Activated T-cell treated with anti-CD3 and anti-CD28 coated beads, Interleukin-2, amount 50 U/mL, for 72 hours (primary cell): ENCODE measurements at places on chromosomes 12 and 14. TPM values are rescaled to one million over a fixed set of nuclear protein-coding genes. Genes with fewer than 3 reads are reported as not detected.

Gene CLEC9A
- not detected for total RNA-seq

Gene ATL1
- total RNA-seq = 0.93 TPM

Gene AJUBA
- 2.2 TPM for total RNA-seq

Gene RARG
- 36.7 TPM for total RNA-seq

Gene KRT6C
- total RNA-seq = not detected

Gene TSPAN19
- total RNA-seq = not detected

DNA sequence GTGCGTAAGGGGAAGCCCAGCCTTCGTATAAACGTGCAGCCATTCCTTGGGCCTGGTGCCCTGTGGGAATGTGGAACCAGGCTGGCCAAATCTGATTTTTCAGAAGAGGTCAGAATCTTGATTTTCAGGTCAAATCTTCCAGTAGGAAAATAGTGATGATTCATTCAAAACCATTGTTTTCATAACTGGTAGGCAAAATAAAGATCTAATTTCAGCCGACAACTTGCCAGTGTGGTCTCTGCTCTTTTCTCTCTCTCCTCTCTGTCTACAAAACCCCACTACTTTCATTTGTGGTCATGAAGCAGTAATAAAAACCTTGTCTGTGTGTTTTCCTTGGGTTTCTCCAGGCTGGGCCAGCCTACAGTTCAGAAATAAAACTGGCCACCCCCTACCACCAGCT is 135.1 kb downstream of the RBM19 start:
- no peak overlapping the region for H3K4me3 ChIP-seq
- no peaks in the 10 kb centered on the region for H3K36me3 ChIP-seq
- DNase-seq = no peak

GRCh38 chr12:17076028-17076744 is 470.2 kb upstream of the LMO3 start:
- H3K27ac ChIP-seq = no peak overlapping the region
- H3K4me3 ChIP-seq = no peak overlapping the region
- no peak for DNase-seq
- H3K36me3 ChIP-seq = no peaks in the 10 kb centered on the region
- no peaks in the 10 kb centered on the region for H3K4me1 ChIP-seq

GRCh38 chr12:111181143-111181726 is 187.7 kb downstream of the PHETA1 start:
- DNase-seq = no peak
- no peak overlapping the region for H3K4me3 ChIP-seq
- no peaks in the 10 kb centered on the region for H3K4me1 ChIP-seq
- no peak overlapping the region for H3K27ac ChIP-seq
- peaks cover 21% of the 10 kb centered on the region for H3K27me3 ChIP-seq
- no peaks in the 10 kb centered on the region for H3K36me3 ChIP-seq

GRCh38 chr14:52267501-52268278 is at the start of gene PTGDR:
Gene PTGDR (plus strand): TSS chr14:52267698. CDS start chr14:52267815, 117 bp downstream.
- peak within 1 kb of the TSS; percentile 29 for H3K27ac ChIP-seq
- peak; percentile 20 for DNase-seq
- peaks cover 1% of the 10 kb centered on the region for H3K36me3 ChIP-seq
- peak within 1 kb of the TSS; percentile 91 for H3K4me3 ChIP-seq

DNA sequence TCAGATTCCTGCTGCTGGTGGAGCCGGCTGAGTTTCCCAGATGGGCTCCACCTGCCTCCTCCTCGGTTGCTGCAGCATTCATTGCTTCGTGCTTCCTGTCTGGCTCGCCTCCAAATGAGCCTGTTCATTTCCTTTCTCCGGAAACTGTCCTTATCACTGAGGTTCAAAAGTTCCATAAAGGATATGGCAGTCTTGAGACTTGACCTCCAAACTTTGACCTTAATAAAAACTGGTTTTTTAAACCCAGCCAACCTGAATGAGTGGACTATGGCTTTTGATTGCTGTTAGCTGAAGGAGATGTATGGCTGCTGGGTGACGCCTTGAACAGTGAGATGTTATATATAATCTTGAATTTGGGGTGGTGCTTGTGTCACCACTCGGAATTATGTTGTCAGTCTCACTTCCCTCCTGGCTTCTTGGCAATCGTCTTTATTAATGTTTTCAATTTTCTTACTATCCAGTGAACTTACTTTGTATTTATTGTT is 62.7 kb downstream of the RASSF3 start:
- no peaks in the 10 kb centered on the region for H3K27me3 ChIP-seq
- no peak for DNase-seq
- peaks cover 92% of the 10 kb centered on the region for H3K4me1 ChIP-seq
- peak overlapping the region; percentile 98 for H3K27ac ChIP-seq

DNA sequence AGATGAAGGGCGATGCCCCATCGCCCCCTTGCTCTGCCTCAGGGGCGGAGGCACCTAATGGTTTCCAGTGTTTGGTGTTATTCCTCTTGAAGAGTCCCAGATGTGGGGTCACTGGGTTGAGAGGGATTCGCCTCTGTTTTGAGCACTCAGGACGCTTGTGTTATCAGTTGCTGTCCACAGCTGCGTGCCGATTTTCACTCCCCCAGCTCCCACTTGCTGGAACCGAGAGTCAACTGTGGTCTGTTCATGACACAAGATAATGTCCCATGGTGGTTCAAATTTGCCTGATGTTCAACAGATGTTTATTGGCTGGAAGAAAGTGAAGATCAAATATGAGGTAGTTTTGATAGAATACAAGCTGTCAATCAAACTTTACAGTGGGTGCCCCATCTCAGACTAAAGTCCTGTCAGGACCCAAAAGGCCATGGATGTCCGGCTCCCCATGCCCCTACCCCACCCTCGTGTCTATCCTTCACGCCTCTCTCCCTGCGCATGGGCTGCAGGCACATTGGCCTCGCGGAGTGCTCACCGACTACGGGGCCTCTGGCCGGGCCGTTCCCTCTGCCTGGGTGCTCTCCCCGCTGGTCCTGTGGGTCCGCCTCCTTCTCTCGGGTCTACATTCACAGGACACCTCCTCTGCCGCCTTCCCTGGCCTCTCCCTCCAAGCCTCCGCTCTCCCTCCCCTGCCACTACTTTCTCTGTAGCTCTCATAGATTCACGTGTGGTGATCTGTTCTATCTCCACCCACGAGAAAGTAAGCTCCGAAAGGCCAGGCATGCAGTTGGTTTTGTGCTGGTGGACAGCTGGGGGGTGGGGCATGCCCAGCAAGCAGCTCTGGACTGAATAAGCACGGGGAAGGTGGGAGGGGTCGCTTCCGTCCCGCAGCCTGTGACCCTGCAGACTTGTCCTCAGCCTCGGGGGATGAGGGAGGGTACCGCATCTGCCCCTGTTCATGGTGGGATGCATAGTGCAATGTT is 6.8 kb upstream of the TRAF3 start:
- H3K36me3 ChIP-seq = no peaks in the 10 kb centered on the region
- no peaks in the 10 kb centered on the region for H3K27me3 ChIP-seq
- H3K27ac ChIP-seq = no peak overlapping the region
- H3K4me3 ChIP-seq = no peak overlapping the region

GRCh38 chr12:47742253-47742825 is 16.3 kb downstream of the RAPGEF3 start:
- H3K36me3 ChIP-seq = no peaks in the 10 kb centered on the region
- H3K27ac ChIP-seq = no peak overlapping the region
- peaks cover 8% of the 10 kb centered on the region for H3K27me3 ChIP-seq
- H3K4me1 ChIP-seq = peaks cover 26% of the 10 kb centered on the region

- DNase-seq = no peak
- H3K36me3 ChIP-seq = peaks cover 3% of the 10 kb centered on the region
- no peak overlapping the region for H3K27ac ChIP-seq
- peaks cover 38% of the 10 kb centered on the region for H3K4me1 ChIP-seq
- no peaks in the 10 kb centered on the region for H3K27me3 ChIP-seq
- H3K4me3 ChIP-seq = no peak overlapping the region
These were observed 41.3 kb upstream of the DUSP6 start for GRCh38 chr12:89393551-89394121.

DNA sequence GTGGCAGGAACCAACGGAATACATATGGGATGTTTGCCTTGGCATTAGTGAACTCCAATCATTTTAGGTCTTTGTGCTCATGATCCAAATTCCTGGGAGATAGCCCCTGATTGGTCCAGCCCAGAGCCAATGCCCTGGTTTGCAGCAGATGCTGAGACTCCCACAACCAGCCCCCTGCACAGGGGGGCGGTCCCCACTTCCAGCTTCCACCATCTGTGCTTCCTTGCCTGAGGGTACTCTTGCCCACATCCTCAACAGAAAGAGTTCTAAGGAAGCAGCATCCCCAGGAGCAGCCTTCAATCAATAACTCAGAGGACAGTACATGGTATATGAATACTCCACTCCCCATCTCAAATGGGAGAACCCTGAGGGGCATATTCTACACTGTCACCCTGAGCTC is 39.7 kb upstream of the FICD start:
- no peak for DNase-seq
- no peak overlapping the region for H3K4me3 ChIP-seq
- peaks cover 9% of the 10 kb centered on the region for H3K27me3 ChIP-seq

DNA sequence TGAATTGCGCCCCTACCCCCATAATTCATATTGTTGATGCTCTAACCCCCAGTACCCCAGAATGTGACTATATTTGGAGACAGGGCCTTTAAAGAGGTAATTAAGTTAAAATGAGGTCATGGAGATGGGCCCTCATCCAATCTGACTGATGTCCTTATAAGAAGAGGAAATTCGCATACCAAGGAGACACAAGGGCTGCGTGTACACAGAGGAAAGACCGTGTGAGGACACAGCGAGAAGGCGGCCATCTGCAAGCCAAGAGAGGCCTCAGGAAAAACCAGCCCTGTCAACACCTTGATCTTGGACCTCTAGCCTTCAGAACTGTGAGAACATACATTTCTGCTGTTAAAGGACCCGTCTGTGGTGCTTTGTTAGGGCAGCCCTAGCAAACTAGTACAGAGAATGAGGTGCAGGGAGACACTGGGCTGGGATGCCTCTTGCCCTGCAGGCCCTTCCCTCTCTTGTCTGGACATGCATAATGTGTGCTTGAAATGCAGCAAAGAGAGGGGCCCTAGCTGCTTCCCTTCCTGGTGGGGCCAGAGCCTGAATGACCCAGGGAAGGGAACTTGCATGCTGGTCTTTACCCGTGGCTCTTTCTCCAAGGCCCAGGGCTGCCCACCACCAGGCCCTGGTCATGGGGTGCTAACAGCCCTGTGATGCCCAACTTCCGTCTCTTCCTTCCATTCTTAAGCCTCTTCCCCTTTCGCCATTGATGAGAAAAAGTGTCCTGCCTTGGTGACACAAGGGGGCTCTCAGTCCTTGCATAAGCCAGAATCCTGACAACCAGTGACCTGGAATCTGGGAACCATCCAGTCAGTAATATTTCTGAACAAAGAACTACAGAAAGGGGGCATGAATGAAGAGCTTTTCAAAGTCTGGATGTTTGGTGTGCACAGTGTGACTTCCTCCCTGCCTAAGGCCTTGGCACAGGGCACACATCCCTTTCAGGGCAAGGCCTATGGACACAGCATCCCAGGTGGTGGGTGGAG is 50.0 kb upstream of the GPATCH2L start:
- DNase-seq = no peak
- no peak overlapping the region for H3K27ac ChIP-seq
- H3K27me3 ChIP-seq = peaks cover 7% of the 10 kb centered on the region
- no peaks in the 10 kb centered on the region for H3K36me3 ChIP-seq
- no peak overlapping the region for H3K4me3 ChIP-seq

- no peak overlapping the region for H3K4me3 ChIP-seq
- no peaks in the 10 kb centered on the region for H3K4me1 ChIP-seq
- peaks cover 13% of the 10 kb centered on the region for H3K36me3 ChIP-seq
- no peak overlapping the region for H3K27ac ChIP-seq
- no peak for DNase-seq
These were observed 16.0 kb downstream of the NR2C1 start for GRCh38 chr12:95057424-95057823.

DNA sequence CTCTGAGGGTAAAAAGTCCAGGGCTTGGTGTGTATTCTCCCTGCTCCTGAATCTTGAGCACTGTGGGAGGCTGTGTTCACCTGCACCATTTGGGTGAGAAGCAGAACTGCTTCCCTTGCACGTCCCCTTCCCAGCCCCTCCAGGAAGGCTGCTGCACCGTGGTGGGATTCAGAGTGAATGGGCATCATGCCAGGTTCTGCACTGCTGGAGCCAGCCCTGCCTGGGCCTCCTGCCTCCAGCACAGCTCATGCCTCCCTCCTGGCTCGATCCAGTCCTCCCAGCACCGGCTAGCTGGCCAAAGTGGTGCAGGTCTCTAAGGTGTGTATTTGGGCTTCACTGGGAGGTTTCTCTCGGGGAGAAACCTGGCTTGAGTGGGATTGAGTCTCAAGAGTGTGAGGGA is 54.9 kb downstream of the ANKRD9 start:
- H3K4me3 ChIP-seq = no peak overlapping the region
- H3K27ac ChIP-seq = no peak overlapping the region
- H3K27me3 ChIP-seq = no peaks in the 10 kb centered on the region
- no peaks in the 10 kb centered on the region for H3K36me3 ChIP-seq
- DNase-seq = no peak

- H3K27ac ChIP-seq = no peak overlapping the region
- peaks cover 6% of the 10 kb centered on the region for H3K27me3 ChIP-seq
- no peaks in the 10 kb centered on the region for H3K36me3 ChIP-seq
- no peak for DNase-seq
- H3K4me1 ChIP-seq = no peaks in the 10 kb centered on the region
- H3K4me3 ChIP-seq = no peak overlapping the region
These were observed 75.5 kb downstream of the TBX3 start for GRCh38 chr12:114608509-114608908.

DNA sequence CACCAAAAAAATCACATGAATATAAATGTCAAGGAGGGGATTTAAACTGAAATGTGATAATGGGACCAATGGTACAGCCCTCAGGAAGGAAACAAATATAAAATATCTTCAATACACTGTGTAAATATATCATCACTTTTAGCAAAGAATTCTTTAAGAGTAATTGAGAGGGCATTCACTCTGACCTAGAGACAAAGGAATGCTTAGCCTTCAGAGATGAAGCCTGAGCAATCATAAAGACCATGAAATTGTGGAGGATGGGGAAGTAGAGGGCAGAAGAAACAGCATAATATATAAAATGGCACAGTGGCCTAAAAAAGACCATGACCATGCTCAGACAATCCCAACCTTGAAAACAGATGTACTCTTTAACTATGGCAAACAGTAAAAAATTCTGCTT is 20.4 kb downstream of the YAF2 start:
- DNase-seq = no peak
- peaks cover 20% of the 10 kb centered on the region for H3K4me1 ChIP-seq
- H3K27ac ChIP-seq = no peak overlapping the region

GRCh38 chr14:79581912-79582576 is 629.3 kb downstream of the DIO2 start:
- no peaks in the 10 kb centered on the region for H3K27me3 ChIP-seq
- H3K36me3 ChIP-seq = no peaks in the 10 kb centered on the region
- no peak overlapping the region for H3K4me3 ChIP-seq
- H3K27ac ChIP-seq = no peak overlapping the region

DNA sequence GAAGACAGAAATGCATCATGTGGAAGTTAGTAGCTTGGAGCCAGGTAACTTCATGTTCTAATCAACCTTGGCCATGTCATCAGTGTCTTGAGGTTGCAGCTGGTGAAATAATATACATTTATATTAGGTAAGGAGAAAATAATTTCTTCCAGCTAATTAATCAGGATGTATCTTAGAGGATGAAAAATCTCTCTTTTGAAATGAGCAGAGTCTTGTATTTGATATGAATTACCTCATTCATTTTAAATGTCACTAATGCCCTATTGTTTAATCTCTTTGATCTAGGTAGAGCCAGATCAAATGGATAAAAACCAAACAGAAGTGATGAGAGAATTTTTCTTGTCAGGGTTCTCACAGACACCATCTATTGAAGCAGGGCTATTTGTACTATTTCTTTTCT is at the start of gene OR4Q2:
OR4Q2 (plus strand) TSS at position 301 of the 400 bp plus-strand sequence.
- no peaks in the 10 kb centered on the region for H3K27me3 ChIP-seq
- DNase-seq = no peak
- no peak within 1 kb of the TSS for H3K4me3 ChIP-seq
- no peak within 1 kb of the TSS for H3K27ac ChIP-seq
- no peaks in the 10 kb centered on the region for H3K4me1 ChIP-seq
- no peaks in the 10 kb centered on the region for H3K36me3 ChIP-seq

- no peak overlapping the region for H3K27ac ChIP-seq
- H3K27me3 ChIP-seq = no peaks in the 10 kb centered on the region
- H3K36me3 ChIP-seq = no peaks in the 10 kb centered on the region
These were observed 52.9 kb downstream of the C12orf42 start for GRCh38 chr12:103442822-103443221.
